T-helper 1 cell (primary cell): ENCODE measurements at places on chromosomes 7 and 10.

DNA sequence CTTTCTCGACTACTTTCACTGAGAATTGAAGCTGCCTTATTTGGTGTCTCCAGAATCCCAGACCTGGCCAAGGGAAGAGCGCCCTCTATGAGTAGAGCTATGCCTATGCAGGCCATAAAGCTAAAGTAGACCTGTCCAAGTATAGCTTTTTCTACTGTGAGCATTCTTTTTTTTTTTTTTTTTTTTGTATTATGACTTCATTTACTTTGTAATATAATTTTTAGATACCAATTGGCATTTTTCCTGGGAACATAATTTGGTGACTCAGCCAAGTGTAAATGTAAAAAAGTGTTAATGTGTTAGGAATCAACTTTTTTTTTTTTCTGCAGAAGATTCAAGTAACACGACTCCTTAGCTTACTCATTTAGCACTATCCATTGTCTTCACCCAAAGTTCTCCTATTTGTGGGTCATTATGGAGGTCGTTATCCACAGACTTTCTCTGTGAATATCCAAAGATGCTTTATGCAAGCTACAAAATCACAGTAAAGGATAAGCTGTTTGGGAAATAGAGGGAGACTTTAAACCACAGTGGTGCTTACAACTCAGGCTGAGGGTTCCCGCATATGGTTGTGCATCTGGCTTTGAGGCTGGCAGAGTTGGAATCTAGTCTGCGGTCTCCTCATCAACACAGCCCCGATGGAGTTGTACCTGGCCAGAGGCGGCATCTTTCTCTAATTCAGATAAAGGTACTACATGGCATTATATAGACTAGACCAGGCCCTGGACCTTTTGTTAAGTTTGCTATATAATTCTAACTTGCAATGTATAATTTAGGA lies 1040.2 kb upstream of the SORCS1 start:
- no peak for DNase-seq

GRCh38 chr10:125162120-125162931 lies 2.0 kb upstream of the CTBP2 start:
- no peak for DNase-seq

GRCh38 chr7:132251327-132251659 lies 325.0 kb downstream of the PLXNA4 start:
- DNase-seq, result no peak

GRCh38 chr10:94607111-94607510 lies 61.5 kb downstream of the HELLS start:
- no peak for DNase-seq

GRCh38 chr10:108167766-108168165 lies 1003.3 kb upstream of the SORCS1 start:
- no peak for DNase-seq

DNA sequence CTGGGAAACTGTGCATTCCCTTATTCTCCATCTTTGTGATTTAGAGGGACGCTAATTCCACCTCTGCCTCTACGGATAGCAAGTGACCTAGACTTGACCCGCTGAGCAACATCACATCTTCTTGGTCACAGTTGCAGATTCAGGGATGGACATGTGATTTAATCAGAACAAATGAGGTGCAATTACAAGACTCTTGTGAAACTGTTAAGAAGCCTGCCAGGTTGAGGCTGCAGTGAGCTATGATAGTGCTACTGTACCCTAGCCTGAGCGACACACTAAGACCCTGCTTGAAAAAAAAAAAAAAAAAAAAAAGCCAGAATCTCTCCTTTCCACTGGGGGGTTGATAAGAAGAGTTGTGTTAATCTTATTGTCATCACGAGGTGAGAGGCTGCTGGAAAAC lies 14.4 kb downstream of the MPLKIP start:
- DNase-seq, result no peak
